ENCODE measurements at places on chromosomes 5 and 9.

DNA sequence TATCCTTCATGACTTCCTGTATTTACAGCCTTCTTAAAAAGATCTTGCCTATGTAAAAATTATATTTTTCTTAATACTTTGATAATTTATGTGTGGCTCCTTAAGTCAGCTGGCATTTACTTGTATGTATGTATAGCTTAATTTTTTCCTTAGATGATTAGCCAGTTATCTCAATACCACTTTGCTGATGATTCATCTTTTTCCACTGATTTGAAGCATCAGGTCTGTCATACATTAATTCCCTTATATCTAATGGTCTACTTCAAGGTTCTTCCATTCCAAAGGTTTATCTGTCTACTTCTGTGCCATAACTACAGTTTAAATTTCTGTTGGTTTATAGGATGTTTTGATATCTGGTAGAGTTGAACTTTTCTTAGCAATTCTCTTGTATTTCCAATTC, 44.9 kb upstream of the MTMR12 start:
- no peak for DNase-seq

DNA sequence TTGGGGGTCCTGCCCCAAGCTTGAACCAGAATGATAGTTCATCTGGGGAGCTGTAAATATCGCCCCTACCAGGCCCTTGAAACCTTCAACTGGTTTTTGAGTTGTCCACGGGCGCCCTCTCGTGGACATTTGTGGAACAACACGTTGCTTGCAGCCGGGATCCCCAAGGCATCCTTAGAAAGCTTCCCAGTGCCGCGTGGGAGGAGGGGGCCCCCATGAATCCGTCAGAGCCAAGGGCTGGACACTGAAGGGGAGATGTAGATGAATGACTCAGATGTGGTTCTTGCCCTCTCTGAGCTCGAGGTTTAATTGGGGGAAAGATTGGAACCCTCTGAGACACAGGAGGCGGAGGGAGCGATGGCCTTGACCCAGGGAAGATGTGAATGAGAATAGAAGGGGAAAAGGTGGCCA, 31.8 kb upstream of the ORM1 start:
- DNase-seq = peak; percentile 80

- DNase-seq = no peak
Observed at GRCh38 chr9:33703430-33704102, 91.8 kb upstream of the PRSS3 start.

DNA sequence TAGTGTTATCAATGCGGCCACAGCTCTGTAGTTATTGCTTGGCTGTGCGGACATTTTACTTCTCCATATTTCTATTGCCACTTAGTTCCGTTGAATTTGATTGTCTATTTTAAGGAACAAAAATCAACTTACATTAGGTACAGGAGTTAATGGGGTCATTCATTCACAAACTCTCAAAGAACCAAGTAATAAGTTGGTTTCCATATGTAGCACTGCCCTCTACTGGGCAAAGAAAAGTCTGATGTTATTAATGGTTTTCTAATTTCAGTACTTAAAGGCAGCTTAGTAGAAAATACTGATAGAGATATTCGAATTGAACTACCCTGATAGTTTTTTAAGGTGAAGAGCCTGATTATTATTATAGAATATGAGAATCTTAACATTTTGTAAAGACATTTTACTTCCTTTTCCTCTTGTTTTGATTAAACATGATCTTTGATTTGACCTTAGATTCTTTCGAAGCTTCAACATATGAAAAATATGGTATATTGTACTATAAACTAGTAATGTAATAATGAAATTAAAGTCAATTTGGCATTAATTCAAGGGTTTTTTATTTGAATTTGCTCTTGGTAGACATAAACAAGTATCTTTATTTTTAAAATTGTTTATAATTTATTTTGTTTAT, 119.5 kb upstream of the CTNND2 start:
- peak; percentile 13 for DNase-seq

- DNase-seq = no peak
Observed at GRCh38 chr5:149273950-149274349, 2.3 kb downstream of the AFAP1L1 start.

GRCh38 chr9:122197426-122197825, 31.3 kb downstream of the LHX6 start:
- no peak for DNase-seq

DNA sequence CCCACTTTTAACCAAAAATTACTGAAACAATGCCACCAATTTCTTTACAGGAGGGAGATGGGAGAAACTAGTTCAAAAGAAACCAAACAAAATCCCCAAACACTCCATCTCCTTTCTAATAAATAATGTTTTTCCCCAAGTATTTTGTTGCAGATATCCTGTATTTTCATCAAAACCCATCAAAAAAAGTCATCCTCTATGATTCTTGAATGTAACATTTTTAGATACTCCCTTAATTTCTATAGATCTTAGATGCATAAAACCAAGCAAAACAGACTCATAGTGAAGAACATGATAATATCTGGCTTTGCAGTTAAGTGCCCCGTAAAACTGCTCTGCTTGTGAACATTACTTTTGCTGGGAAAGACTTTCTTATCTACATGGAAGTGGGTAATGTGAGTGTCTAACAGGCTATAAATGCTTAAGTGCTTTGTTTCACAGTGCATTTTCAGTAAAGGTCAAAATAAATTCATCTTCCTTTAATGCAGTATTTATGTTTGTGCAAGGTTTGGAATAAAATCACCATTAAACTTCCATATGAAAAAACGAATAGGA, 77.3 kb upstream of the TBCA start:
- no peak for DNase-seq

DNA sequence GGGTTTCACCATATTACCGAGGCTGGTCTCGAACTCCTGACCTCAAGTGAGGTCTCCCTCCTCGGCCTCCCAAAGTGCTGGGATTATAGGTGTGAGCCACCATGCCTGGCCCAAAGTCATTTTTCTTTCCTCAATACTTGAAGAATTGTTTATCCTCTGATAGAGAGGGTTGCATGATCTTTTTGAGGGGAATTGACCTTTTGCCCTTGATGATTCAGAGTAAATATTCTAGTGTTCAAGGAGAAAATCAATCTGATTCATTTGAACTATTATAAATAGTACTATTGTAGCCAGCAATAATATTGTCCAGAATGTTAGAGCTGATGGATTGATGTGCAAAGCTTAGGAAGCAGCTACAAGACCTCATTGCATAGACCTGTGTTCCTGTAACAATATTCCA, 47.1 kb downstream of the UGCG start:
- no peak for DNase-seq

DNA sequence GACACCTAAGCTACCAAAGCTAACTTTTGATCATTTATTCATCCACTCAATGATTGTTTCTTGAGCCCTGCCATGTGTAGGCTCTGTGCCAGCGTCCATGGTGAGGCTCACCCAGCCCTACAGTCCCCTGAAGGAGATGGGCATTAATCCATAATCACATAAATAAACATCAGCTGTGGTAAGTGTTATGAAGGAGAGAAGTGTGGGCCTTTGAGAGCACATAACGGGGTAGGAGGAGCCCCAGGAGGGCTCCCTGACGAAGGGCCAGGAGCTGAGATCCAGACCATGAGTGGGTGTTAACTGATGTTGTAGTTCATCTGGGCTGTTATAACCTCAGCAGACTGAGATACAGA, 53.9 kb upstream of the AFAP1L1 start:
- no peak for DNase-seq

- DNase-seq = peak; percentile 73
Observed at GRCh38 chr5:135834639-135835529, at the start of gene SLC25A48. TSS of gene SLC25A48 (plus strand) at chr5:135834663. CDS start at chr5:135834848, 185 bp downstream.

DNA sequence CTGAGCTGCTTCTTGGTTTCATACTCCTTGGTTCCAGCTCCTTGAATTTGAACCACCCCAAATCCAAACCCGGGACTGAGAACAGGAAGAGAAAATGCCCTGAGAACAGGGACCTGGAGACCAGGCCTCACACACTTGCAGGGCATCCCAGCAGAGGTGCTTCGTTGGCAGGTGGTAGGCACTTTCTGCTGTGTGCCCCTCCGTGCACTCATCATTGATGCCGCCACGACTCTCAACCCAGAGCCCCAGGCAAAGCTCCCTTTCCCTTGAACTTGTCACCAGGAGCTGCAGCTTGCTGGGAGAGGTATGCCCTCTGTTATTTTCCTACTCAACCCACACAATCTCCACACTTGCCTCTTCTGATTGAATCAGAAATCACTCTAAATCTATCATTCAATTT, 217.8 kb upstream of the IRX1 start:
- DNase-seq = no peak

DNA sequence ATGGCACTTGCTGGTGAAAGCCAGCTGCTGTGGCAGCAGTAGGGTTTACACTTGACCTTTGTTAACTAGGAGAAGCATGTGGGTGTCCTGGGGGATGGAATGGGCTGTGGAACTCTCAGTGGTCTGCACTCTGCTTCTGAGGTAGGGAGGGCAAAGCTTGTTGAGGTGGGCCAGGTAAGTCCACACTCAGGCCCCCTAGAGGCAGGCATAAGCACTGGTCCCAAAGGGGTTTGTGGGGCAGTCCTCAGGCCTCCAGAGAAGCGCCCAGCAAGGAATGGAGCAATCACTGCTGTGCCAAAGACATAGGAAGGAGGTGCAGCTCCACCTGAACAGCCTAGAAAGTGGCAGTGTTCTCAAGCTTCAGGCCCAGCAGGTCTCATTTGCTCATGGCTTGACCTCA, 34.7 kb downstream of the INSL4 start:
- no peak for DNase-seq

GRCh38 chr5:170638051-170638450, 134.2 kb downstream of the KCNIP1 start:
- no peak for DNase-seq

DNA sequence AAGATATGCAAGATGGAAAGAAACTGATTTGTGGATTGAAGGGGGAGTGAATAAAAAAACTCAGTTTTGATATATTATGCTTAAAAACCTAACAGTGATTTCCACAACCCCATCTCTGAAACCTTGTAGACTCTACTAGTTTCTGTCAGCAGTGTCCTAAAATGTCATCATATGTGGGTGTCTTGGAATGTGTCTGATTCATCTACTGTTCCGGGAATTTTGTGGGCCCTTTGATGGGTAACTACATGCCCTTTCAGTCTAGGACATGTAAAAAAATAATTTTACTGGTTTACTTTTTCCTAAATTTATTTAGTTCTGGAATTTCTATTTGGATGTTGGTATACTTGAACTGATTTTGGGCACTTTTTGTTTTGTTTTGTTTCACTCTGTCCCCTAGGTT, 118.9 kb upstream of the NMUR2 start:
- DNase-seq = no peak

- no peak for DNase-seq
Observed at GRCh38 chr5:25448646-25449045, 803.9 kb upstream of the CDH10 start.

DNA sequence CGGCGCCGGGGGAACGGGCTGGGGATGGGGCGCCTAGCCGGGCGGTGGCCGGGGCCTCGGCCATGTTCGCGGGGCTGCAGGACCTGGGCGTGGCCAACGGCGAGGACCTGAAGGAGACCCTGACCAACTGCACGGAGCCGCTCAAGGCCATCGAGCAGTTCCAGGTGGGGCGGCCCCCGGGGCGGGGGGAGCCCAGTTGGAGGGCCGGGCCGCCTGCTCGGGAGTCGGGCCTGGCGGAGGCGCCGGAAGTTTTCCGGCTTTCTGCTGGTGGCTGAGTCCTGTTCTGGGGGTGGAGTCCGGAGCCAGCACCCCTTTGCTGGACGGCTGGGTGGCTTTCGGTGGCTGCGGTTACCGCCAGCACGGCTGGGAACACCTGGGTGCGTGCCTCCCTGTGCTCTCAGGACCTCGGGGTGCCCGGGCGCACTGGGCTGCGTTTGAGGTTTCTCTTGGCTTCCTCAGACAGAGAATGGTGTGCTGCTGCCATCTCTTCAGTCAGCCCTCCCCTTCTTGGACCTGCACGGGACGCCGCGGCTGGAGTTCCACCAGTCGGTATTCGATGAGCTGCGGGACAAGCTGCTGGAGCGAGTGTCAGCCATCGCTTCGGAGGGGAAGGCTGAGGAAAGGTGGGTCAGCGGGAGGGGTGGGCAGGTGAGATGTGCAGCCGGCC, 454 bp downstream of the NELFB start:
- DNase-seq = no peak

- no peak for DNase-seq
Observed at GRCh38 chr5:41918105-41918504, 7.0 kb upstream of the FBXO4 start.

- no peak for DNase-seq
Observed at GRCh38 chr5:67983251-67984110, 232.1 kb upstream of the PIK3R1 start.

- no peak for DNase-seq
Observed at GRCh38 chr5:172361566-172362238, 78.1 kb upstream of the UBTD2 start.

GRCh38 chr5:91070761-91071550, 312.2 kb downstream of the ARRDC3 start:
- no peak for DNase-seq

DNA sequence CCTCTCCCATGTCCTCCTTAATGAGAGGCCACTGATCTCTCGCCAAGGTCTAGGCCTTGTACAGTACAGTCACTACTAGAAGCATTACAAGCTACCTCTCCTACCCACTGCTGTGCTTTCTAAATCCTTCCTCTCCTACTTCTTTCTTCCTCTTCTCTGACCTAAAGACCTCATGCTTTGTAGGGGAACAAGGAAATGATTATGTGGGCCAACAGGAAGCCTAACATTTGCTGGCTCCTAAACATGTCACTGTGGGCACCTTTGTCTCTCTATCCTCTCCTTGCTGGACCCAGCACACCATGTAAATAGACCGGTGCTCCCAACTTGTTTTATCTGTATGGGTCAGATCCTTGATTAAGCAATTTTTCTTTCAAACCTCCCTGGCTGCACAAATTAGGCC, 16.7 kb downstream of the SLC28A3 start:
- no peak for DNase-seq

DNA sequence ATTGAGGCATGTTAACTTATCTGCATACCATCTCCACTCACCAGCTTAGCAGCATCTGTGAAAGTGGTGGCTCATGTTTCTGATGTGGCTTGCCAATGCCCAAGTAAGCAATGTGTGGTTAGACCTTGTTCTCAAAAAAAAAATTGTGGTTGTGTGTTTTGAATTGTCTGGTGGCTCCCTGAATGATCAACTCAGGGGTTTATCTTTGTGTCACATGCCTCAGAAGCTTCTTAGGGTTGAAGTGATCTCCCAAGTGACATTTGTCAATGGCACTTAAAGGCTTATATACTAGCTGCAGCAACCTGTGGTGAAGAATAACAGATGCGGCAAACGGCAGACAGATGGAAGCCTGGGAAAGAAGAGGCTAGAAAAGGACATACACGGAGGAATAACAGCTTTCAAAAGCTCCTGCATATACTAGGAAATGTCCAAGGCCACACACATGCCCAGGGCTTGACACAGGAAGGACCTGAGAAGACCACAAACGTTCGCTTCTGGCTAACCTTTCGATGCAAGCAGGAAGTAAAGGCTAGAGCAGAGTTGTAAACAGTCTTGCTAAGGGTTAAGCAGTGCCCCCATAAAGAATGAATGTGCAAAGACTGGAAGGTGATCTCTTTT, 42.2 kb upstream of the FSD1L start:
- no peak for DNase-seq

Measured in GM13976 (cell line).